ENCODE measurements at places on chromosomes 3 and 15.

DNA sequence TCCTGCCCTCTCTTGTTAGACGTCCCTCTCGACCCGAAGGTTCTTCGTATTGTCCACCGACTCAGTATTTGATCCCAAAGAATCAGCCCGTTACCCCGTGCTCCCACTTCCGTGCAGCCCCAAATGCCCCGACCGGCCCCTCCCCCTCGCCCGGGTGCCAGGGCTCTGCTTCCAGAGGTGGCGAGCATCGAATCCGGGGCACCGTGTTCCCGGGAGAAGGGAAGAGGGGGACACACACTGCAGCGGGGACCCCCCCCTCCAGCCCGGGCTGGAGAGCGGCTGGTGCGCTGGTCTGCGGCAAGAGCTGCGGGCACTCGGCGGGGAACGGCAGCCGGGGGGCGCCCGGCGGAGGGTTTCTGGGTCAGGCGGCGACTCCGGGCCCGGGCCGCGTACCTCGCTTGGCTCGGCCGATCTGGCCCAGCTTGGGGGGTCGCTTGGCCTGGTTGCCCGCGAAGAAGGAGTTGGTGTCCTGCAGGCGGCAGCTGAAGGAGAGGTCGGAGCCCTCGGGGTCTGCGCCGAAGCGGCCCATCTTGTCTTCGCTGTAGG lies 556 bp downstream of the CAMK2N2 start:
- peak; percentile 14 for DNase-seq

DNA sequence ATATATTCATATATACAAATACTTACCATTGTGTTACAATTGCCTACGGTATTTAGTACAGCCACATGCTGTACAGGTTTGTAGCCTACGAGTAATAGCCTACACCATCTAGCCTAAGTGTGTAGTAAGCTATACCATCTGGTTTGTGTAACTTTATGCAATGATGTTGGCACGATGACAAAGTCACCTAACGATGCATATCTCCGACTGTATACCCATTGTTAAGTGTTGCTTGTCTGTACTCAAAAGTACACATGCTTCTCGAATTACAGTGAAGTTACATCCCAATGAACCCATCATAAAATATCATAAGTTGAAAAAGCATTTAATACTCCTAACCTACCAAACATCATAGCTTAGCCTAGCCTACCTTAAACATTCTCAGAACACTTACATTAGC lies 327.1 kb downstream of the KBTBD8 start:
- DNase-seq = no peak

GRCh38 chr15:96348112-96349027 lies 17.9 kb downstream of the NR2F2 start:
- DNase-seq = no peak

DNA sequence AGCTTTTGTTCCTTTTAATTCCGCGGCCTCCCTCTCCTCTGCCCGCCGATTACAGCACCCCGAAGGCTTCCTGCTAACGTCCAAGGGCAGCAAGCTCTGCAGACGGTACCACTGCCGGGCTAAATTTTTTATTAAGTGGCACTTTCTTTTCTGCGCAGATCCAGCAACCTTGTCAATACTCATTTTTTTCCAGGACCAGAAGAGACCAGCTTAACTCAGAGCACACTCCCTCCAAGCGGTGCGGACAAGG lies 542 bp upstream of the MEIS2 start:
- DNase-seq = no peak

DNA sequence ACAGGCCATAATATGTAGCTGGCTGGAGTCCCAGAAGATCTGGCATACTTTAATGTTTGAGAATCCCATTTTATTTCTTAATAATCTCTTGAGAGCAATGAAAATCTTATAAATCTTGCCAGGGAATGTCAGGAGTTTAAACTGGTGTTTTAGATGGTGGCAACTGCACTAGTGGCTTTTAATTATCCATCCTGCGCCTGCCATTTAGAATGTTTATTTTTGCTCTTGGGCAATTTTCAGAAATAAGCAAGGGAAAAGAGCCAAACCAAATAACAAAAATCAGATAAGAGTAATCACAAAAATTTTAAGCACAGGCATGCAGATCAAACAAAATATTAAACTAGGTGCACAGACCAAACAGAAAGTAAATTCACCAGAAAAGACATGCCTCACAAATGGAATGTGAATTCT lies 41.9 kb upstream of the UBP1 start:
- DNase-seq = no peak

GRCh38 chr15:75167588-75168350 lies 33.9 kb upstream of the C15orf39 start:
- no peak for DNase-seq

GRCh38 chr15:69893086-69893485 lies 204.6 kb downstream of the TLE3 start:
- DNase-seq = no peak

GRCh38 chr3:100709842-100710260 lies 557 bp downstream of the TFG start:
- DNase-seq = peak; percentile 25

- no peak for DNase-seq
Observed at GRCh38 chr3:140395134-140396075, 282.5 kb upstream of the TRIM42 start.

- DNase-seq = no peak
Observed at GRCh38 chr3:31815006-31815405, 166.1 kb downstream of the OSBPL10 start.

- no peak for DNase-seq
Observed at GRCh38 chr15:49900903-49901235, 218.2 kb downstream of the ATP8B4 start.

- DNase-seq = no peak
Observed at GRCh38 chr15:93942269-93942694, 289.1 kb upstream of the MCTP2 start.

GRCh38 chr3:100970477-100970990 lies 22.7 kb downstream of the ABI3BP start:
- no peak for DNase-seq

All from T-helper 9 cell (primary cell).